ENCODE measurements at places on chromosomes 3 and 15. TPM values are rescaled to one million over a fixed set of nuclear protein-coding genes. Genes with fewer than 3 reads are reported as not detected.

The OR4F6 gene
- polyA plus RNA-seq, result not detected

The IFRD2 gene
- 19.3 TPM for polyA plus RNA-seq

The MBD4 gene
- 26.2 TPM for polyA plus RNA-seq

The CTXN2 gene
- not detected for polyA plus RNA-seq

The SLC2A2 gene
- polyA plus RNA-seq, result not detected

The HIGD2B gene
- not detected for polyA plus RNA-seq

The NUSAP1 gene
- 33.9 TPM for polyA plus RNA-seq

The TGFBR2 gene
- 155 TPM for polyA plus RNA-seq

The MST1R gene
- polyA plus RNA-seq, result 0.41 TPM

GRCh38 chr3:72587282-72587681 is 261.0 kb downstream of the SHQ1 start:
- no peak for DNase-seq

DNA sequence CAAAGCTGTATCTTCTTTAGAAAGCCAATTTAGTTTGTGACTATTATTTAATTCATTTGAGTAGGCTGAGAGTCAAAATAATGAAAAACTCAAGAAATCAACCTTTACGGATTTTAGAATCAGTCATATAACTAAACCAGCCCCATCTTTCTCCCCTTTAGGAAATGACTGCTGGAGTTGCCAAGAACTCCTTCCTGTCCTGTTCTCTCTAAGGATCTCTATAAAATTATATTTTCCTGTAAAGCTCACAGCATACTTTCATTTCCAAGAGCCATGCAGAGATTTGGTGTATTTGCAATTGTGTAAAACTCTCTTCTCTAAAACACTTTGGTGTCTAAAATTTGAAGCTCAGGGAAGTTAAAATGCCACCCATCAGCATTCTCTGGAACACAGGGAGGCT is 323.4 kb upstream of the GBE1 start:
- DNase-seq, result no peak

DNA sequence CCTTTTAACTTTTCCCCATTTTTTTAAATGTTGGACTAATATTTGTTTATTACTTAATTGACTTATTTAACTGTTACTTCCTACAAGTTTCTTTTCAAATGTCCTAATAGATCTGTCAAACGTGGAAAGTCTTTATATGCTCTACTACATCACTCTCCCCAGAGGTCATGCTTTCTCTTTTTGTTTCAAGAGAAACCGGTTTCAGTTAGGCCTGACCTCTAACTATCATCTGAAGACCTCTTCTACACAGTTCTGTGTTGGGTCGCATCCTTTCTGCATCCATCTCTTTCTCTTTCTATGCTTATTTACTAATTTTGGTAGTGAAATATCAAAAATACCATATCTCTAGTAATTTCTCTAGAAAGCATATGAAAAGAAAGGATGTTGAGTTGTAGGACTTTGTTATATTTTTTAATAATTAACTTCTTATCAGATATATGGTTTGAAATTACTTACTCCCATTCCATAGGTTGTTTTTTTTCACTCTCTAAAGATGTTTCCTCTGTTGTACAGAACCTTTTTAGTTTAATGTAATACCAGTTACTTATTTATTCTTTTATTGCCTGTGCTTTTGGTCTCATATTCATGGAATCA is 781.2 kb upstream of the ARPP21 start:
- DNase-seq, result no peak

GRCh38 chr3:13972679-13973379 is 93.0 kb upstream of the WNT7A start:
- no peak for DNase-seq

GRCh38 chr3:3675801-3676200 is 123.4 kb upstream of the LRRN1 start:
- no peak for DNase-seq

DNA sequence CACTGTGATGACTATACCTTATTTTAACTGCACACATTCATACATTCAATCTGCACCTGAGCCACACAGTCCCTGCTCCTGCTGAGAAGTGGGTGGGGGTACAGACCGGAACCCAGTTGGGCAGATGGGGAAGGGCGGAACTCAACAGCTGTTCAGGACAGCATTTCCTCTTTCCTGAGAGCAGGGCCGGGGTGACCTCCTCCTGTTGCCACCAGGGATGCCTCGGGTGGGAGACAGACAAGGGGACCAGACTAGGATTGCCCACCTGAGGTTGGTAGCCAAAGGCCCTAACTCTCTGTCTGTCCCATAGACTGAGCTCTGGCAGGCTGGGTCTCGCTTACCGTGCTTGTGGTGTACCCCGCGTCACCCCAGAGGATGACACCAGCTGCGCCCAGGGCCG is 3.9 kb downstream of the HYAL2 start:
- DNase-seq, result no peak

DNA sequence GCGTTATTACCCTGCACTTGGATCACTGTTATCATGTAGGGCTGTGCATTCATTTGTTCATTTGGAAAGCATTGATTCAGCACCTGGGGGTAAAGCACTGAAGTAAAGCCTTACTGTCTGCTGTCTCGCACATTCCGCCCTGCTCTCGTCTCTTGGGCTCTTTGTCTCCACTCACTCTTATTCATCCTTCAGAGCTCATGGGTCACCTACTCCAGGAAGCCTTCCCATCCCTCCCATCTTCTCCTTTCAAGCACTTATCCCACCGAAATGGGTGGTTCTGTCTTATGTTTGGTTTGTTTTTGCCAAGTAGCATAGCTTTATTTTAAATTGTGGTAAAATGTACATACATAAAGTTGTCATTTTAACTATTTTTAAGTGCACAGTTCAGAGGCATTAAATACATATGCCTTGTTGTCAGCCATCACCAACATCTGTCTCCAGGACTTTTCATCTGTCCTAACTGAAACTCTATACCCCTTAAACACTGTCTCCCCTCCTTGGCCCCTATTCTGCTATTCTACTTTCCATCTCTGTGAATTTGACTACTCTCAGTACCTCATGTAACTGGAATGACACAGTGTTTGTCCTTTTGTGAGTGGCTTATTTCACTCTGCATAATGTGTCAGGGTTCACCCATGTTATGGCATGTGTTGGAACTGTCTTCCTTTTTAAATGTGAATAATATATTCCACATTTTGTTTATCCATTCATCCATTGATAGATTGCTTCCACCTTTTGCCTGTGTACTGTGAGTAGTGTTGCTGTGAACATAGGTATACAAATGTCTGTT is 9.3 kb downstream of the DIS3L start:
- DNase-seq, result no peak

GRCh38 chr3:46301122-46301835 is 52.6 kb upstream of the CCR2 start:
- DNase-seq, result no peak

DNA sequence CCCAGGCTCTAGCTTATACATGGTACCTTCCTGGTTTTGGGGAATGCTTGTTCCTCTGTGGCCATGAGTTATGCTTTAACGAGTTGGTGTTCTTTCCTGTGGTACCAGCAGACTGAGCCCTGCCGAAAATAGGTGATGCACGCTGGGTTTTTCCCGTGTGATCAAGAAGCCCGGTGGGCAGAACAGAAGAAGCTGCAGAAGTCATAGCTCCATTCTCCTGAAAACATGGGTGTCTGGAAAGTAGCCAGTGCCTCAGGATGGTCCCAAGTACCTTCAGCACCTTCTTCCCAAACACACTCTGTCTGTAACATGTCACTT is 25.2 kb downstream of the MAPKBP1 start:
- DNase-seq, result no peak

GRCh38 chr3:155871746-155872158 is 1.3 kb downstream of the GMPS start:
- no peak for DNase-seq

GRCh38 chr3:67118635-67119034 is 120.5 kb downstream of the KBTBD8 start:
- no peak for DNase-seq

DNA sequence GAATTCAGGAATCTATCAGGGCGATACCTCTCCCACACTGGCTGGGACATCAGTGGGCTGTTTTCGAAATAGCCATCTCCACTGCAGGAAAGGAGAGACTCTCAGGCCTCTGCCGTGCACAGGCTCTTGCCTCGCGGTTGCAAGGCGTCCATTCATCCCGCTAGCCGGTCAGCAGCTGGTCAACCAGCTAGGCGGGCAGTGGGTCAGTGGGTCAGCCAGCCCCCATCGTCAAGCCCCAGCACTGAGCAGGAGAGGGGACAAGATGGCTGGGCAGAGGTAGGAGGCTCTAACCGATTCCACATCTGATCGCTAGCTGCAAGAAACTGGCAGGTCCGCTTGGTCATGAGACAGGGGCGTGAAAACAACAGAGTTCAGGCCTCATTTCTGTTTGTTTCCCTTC is 45.1 kb downstream of the MUC4 start:
- no peak for DNase-seq

DNA sequence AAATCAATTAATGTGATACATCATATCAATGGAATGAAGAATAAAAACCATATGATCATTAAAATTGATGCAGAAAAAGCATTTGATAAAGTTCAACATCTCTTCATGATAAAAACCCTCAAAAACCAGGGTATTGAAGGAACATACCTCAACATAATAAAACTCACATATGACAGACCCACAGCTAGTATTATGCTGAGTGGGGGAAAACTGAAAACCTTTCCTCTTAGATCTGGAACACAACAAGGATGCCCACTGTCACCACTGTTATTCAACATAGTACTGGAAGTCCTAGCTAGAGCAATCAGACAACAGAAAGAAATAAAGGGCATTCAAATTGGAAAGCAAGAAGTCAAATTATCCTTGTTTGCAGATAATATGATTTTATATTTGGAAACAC is 30.5 kb downstream of the CCK start:
- no peak for DNase-seq

GRCh38 chr15:48029642-48030041 is 91.1 kb upstream of the SLC24A5 start:
- DNase-seq, result no peak

GRCh38 chr15:22961762-22962161 is 18.4 kb downstream of the CYFIP1 start:
- no peak for DNase-seq

DNA sequence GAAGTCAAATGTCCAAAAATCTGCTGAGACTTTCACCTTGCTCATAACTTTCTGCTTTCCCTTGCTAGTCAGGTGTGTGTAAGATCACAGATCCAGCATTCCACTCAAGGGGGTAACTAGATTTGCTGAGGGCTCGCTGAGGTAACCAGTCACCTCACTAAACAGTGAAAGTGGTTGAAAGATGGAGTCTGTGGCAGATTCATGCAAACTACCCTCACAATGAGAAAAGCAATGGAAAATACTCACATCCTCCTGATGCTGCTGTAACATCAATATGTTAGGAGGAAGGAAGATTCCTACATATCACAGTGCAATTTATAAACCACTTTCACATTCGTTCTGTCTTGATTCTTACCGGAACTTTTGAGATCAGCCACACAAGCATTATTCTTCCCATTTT is 174.3 kb upstream of the BCL6 start:
- no peak for DNase-seq

GRCh38 chr3:113259196-113259595 is 47.8 kb downstream of the BOC start:
- DNase-seq, result no peak

DNA sequence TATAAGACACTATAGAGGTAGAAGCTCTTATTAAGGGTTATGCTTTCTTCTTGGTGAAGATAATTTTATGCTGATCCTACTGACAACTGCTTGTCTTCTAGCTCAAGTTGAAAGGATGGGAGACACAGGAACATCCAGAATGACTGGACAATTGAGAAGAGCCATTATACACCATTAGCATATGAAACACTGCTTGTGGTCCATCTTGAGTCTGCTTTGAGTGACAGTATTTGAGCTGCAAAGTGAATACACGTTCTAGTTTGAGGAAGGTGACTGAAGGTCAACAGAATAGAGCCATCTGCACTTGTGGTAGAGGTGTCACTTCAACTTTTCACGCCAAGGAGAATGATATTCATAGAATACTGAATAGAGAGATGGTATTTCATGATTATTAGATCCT is 315.4 kb downstream of the MCTP2 start:
- DNase-seq, result no peak

- no peak for DNase-seq
These were observed 33.2 kb downstream of the ZDHHC19 start for GRCh38 chr3:196177967-196178366.

DNA sequence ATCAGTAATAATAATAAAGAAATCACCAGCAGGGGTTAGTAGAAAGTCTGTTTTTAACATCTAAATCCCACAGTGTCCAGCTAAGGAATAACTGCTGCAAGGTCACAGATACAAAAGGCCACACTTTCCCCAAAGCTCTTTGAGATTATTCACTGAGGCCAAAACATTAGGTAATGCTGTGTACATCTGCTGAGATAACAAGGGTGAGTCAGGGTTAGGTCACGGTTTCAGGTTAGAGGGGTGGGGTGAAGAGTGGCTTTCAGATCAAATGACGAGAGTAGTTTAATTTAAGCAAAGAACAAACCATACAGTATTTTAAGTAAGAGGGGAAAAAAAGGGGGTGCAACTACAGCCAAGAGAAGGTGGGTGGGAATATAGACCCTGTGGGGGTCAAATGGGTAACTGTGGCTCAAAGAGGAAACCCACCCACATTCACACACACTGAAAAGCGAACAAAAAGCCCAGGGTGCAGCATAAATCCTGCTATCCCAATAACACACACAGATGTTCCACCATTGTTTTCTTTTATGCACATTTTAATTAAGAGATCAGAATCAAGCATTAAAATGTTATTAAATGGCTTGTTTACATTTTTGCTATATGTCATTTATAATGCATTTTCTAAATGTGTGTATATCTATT is 412.9 kb downstream of the TIGIT start:
- DNase-seq, result peak; percentile 21

- no peak for DNase-seq
These were observed 210.2 kb upstream of the LYSMD4 start for GRCh38 chr15:99943466-99943865.

- no peak for DNase-seq
These were observed 39.9 kb downstream of the GATM start for GRCh38 chr15:45338417-45338816.
